ENCODE measurements at places on chromosomes 5 and 9.

DNA sequence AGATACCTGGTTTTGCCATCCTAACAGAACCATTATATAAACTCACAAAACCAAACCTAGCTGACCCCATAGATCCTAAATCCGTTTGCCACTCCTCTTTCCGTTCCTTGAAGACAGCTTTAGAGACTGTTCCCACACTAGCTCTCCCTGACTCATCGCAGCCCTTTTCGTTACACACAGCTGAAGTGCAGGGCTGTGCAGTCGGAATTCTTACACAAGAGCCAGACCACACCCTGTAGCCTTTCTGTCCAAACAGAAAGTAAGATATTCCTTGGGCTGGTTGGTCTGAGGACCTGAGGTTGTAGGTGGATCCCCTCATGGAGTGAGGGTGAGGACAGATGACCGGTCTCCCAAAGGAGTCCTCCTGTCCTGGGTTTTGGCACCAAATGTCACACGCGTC lies 56.7 kb upstream of the NAA35 start:
- DNase-seq = no peak

DNA sequence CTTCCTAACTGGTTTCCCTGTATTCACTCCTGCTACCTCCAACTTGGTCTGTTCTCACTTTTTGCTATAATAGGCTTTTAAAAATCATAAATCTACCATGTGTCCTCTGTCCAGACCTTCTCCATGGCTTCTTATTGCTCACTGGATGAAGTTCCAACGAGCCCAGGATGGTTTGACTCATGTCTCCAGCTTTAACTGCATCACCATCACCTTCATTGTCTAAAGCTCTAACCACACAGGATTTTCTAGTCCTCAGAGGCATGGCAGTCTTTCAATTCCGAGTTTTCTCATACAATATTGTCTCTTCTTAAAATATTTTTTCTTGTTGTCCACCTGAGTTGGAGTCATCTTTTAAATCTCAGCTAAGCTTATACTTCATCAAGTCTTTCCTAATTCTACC lies 49.3 kb downstream of the PDCD1LG2 start:
- no peak for DNase-seq

GRCh38 chr5:75167345-75167744 lies 69.3 kb downstream of the ANKRD31 start:
- DNase-seq = no peak

DNA sequence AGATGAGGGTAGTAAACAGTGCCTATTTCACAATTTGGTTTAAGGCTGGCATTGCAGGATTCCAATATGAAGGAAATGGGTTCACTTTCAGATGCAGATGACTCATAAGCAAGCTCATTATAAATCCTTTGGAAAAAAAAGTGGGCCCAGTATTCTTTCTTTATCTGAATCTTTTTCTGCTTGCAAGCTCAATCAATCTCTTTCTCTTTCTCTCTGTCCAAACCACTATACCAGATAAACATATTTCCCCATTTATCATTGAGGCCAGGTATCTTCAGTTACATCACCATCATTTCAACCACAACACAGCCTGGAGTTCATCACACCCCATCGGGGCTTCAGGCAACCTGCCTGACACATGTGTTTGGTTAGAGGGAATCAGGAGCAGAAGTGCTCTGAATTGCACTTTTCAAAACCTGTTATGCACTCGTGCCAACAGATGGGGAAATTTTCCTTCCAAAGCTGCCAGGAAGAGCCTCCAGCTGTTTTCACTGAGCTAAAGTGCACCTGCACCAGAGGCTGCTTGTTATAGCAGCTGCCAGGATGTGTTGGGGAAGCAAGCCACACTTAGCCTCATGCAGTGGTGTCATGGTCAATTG lies 30.0 kb upstream of the MAMDC2 start:
- DNase-seq = no peak

GRCh38 chr9:16090907-16091629 lies 538.2 kb downstream of the CCDC171 start:
- DNase-seq = no peak

- no peak for DNase-seq
Measured at GRCh38 chr9:18746631-18747030, 272.7 kb downstream of the ADAMTSL1 start.

- DNase-seq = no peak
Measured at GRCh38 chr5:137486707-137487106, 12.4 kb downstream of the SPOCK1 start.

GRCh38 chr5:1471997-1472963 lies 27.0 kb upstream of the SLC6A3 start:
- DNase-seq = no peak
